Epithelial cell of alveolus of lung (primary cell): ENCODE measurements at places on chromosomes 4 and X. TPM values are rescaled to one million over a fixed set of nuclear protein-coding genes. Genes with fewer than 3 reads are reported as not detected.

RNF150 gene
- total RNA-seq: 4.1 and 7.4 TPM in 2 replicates

PPP2R2C gene
- 0.26 TPM in 1 of 2 replicates, not detected in the other for total RNA-seq

REST gene
- 29.6 and 33.9 TPM in 2 replicates for total RNA-seq

CT45A1 gene
- not detected in 2 replicates for total RNA-seq

CLRN2 gene
- total RNA-seq: not detected in 2 replicates

MAGEE2 gene
- total RNA-seq: not detected in 2 replicates

ARSJ gene
- total RNA-seq: 22.8 and 34.6 TPM in 2 replicates

PPEF2 gene
- total RNA-seq: not detected in 2 replicates

CSAG1 gene
- total RNA-seq: not detected in 2 replicates

BTK gene
- total RNA-seq: not detected in 2 replicates

NAA11 gene
- total RNA-seq: not detected in 2 replicates

CXCR3 gene
- total RNA-seq: not detected in 2 replicates

SOD3 gene
- total RNA-seq: 2.7 and 4.2 TPM in 2 replicates

BEX2 gene
- 1.6 TPM in 1 of 2 replicates, not detected in the other for total RNA-seq

DGKQ gene
- 8.7 and 11.4 TPM in 2 replicates for total RNA-seq

CEP135 gene
- total RNA-seq: 2.6 and 3.9 TPM in 2 replicates

KIAA1210 gene
- not detected in 2 replicates for total RNA-seq

EDA2R gene
- total RNA-seq: 3.7 and 4.0 TPM in 2 replicates
